Activated CD4-positive, CD25-positive, alpha-beta regulatory T cell treated with anti-CD3 and anti-CD28 coated beads, Interleukin-2, amount 50 U/mL, for 24 hours (primary cell): ENCODE measurements at places on chromosomes 1 and 21.
A peak's percentile ranks its signal among the peaks of the same experiment; 100 is the strongest.

DNA sequence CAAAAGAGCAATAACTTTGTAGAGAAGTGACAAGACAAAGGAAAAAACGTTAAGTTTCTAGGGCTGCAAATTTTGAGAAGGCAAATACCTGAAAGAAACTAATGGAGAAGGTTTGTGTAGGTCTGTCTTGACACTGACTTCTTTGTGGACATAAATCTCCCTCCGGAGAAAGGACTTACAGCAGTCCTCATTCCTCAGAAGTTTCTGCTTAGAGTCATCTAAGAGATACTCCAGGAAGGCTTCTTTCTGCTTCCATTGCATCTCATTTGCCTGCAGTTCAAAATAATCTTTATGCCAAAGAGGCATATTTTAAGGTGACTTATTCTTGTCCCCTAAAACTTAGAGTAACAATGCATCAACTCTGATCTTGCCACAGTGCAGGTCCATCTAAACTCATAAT lies 4.4 kb upstream of the C4BPB start:
- ATAC-seq = no peak

GRCh38 chr1:201750120-201750519 lies 78.8 kb upstream of the IPO9 start:
- ATAC-seq = no peak

DNA sequence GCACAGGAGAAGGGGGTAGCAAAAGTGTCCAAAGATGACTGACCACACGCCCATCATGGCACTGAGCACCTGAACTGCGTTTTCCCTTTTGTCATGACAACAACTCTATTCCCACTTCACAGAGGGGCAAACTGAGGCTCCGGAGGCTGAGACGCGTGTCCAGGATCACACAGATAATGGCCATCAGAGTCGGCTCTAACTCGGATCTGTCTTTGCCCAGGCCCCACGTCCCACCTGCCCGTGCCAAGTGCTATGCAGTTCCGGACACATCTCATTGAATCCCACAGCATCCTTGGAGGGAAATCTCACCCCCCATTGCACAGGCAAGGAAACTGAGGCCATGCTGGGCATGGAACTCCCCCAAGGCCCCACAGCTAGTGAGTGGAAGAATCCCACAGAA lies 62.1 kb downstream of the MATN1 start:
- no peak for ATAC-seq

DNA sequence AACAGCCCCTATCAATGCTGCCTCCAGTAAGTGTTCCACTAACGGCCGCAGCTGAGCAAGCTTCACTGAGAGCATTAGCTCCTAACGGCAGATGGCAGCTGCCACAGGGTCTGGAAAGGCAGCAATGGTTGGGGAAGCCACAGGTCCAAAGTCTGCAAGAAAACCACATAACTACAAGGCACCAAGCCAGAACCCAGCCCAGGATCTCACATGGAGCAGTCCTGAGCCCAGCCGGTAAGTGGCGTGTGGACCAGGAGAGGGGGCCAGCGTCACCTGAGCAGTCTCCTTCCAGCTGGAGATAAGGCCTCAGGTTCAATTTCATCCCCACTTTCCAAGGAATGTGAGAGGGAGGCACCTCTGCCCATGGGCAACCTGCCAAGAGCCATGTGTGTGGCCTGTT lies 13.2 kb downstream of the SYT2 start:
- ATAC-seq = no peak

DNA sequence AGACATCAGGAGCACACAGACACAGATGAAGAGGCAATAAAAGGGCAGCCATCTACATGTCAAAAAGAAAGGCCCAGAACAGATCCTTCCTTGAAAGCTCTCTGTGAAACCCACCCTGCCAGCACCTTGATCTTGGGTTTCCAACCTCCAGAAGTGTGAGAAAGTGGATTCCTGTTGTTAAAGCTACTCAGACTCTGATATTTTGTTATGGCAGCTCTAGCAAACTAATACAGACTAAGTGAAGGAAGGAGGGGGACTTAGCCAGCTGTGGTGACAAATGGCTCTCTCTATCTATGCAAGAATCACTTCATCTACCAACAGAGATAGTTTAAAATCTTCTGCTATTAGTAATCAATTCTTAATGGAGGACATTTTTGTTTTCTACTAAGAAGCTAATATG lies 10.4 kb downstream of the SAMSN1 start:
- no peak for ATAC-seq

GRCh38 chr1:10918531-10918930 lies 93.9 kb upstream of the TARDBP start:
- ATAC-seq = no peak

- ATAC-seq = no peak
These were observed 111.0 kb downstream of the PTPN14 start for GRCh38 chr1:214440219-214440965.

DNA sequence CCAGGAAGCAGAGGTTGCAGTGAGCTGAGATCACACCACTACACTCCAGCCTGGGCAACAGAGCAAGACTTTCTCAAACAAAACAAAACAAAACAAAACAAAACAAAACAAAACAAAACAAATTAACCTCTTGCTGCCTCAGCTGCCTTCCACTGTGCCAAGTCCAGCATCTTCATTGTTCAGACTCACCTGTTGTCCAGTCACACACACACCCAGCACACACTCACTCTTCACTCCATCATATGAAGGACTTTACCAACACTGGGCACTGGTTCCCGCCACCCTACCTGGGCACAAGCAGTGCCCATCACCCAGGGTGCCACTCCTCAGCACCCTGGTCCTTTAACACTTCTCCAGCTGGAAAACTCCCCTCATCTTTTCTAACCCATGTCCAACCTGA lies 14.6 kb downstream of the PYCR2 start:
- no peak for ATAC-seq

- ATAC-seq = peak; percentile 62
These were observed 700 bp upstream of the SYDE2 start for GRCh38 chr1:85201340-85202091.

DNA sequence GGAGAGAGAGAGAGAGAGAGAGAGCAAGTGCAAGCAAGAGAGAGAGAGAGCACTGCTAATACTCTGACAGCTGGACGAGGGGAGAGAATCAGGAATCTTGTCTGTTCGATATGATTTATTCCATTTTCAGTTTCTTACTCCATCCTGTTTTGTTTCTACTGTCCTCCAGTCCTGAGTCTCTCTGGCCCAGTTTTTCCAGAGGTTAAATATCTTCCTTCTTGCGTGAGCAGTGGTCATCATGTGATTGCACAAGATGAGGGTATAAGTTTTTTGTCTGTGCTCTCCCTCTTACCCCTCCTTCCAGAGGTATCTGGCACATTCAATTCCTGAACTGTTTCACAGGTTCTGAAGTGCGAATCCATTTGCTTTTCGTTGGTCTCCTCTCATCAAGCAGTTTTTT lies 16.8 kb downstream of the UBE2U start:
- no peak for ATAC-seq

DNA sequence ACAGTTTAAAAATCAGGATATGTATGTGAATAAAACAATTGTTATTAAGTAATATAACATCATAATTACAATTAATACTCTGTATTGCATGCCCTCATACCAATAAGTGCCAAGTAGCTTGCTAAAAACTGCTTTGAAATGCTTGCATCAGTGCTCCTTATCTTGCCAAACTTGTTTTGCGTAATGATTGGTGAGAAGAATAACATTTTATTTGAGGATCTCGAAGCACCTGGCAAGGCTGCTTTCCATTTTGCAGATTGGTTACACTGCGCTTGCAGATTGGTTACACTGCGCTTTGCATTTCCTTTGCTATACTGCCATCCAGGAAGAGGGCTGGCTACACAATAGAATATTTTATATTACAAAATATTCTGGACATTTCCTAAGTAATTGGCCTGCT lies 1.7 kb upstream of the PBX1 start:
- no peak for ATAC-seq

DNA sequence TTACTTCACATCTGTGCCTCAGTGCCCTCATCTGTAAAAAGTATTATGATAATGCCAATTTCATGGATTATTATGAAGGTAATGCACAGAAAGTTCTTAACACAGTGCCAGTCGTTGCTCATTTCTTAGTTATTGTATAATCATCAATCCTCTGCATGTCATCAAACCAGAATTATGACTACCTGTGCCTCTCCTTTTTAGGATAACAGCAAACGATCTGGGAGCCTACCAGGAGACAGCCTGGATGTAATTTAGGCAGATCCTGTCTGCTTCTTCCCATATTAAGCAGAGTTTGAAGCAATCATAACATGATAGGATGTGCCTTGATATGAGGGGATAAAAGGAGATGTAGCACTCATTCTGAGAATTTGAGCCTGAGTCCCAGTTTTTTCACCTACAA lies 177.4 kb upstream of the DPT start:
- no peak for ATAC-seq

DNA sequence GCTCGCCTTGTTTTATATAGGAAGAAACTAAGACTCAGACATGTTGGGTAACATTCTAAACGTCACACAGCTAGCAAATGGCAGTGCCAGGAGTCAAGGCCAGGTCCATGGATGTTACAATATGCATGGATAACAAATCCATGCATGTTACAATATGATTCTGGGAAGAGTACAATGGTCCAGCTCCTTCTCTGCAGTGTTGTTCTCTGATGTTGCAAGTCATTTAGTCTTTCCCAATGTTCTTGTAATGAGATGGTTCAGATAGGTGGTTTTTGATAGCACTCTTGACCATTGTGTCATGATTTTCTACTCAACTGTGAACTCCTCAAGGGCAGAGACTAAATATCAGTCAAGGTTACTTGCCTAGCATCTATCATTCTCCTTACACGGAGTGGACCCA lies 15.7 kb upstream of the LRRN2 start:
- ATAC-seq = no peak

DNA sequence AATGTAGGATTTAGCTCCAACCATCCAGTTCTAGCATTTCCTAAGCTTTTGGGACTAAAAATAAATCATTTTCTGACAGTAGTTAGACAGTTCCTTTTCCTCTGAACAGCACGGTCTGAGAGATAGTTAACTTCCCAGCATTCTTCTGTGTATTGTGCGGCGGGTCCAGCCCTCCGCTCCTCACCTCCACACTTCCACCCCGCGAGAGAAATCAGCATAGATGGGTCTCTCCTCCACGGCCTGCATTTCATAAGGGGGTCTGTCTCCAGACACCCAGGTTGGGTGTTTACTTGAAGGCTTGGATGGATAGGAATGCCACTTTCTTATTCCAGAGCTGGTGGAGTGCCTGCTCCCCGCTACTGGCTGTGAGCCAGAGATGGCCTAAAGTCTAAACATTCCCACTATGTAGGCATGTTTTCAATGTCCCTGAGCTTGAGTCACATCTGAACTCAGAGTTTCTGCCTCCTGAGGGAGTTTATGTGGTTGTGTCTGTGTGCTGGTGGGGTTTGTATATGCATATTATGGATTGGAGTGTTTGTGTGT lies 38.0 kb upstream of the PPP2R5A start:
- ATAC-seq = no peak

DNA sequence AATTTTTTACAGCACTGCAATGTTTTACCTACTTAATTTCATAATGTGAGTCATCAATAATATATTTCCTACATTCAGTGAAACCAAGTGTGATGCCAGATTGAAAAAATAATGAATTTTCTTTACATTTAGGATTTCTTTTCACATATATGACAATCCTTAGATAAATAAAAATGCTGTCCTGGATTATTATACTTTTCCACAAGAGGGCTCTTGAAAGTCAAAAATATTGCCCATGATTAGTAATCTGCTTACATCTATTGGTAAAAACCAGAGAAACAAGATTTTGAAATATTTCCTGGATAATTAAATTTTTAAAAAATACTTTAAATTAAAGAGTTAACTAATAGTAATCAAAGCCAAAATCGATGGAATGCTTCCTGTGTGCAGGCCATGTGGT lies 86.8 kb upstream of the PLPPR4 start:
- ATAC-seq = no peak

- ATAC-seq = peak; percentile 44
These were observed 29.3 kb downstream of the AK2 start for GRCh38 chr1:33007190-33008050.

GRCh38 chr1:208078752-208079151 lies 165.4 kb downstream of the PLXNA2 start:
- ATAC-seq = no peak

DNA sequence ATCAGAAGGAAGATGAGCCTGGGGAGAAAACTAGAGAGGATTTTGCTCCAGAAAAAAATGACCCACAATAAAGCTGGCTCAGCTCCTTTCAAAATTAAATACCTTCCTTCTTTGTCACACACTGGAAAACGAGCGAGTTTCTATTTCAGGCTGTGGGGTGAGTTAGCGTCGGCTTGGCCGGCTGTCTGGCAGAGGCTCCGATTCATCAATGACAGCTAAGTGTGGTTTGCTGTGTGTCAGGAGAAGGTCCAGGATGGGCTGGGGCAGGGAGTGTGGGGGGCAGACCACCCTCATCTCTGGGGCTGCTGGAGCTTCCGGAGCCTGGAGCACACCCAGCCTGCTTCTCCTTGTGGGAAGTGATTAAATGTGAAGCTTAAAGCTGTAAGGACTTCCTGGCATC lies 120.2 kb downstream of the ETS2 start:
- no peak for ATAC-seq

DNA sequence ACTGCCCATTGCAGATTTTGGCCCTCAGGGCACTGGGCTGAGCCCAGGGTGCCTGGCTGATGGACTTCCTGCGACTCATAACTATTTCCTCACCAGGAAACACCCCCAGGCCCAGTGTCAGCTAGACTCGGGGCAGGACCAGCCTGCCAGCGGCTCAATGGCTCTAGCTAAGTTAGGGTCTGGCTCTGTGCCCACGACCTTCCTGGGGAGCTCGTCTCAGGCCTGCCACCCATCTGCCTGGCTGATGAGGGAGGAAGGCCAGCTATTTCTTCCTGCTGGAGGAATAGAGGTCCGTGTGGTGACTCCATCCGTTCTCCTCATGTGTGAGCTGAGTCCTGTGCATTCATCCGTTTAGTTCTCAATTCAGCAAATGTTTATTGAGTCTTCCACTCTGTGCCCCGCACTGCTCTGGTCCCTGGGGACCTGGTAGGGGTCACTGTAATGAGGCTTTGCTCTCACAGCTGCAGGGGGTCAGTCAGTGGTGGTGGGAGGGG lies 44.5 kb downstream of the KIRREL1 start:
- ATAC-seq = no peak

- ATAC-seq = peak; percentile 92
These were observed 59.5 kb downstream of the POFUT2 start for GRCh38 chr21:45228171-45228641.
